ENCODE measurements at places on chromosomes 1 and 21. TPM values are rescaled to one million over a fixed set of nuclear protein-coding genes. Genes with fewer than 3 reads are reported as not detected.

DNA sequence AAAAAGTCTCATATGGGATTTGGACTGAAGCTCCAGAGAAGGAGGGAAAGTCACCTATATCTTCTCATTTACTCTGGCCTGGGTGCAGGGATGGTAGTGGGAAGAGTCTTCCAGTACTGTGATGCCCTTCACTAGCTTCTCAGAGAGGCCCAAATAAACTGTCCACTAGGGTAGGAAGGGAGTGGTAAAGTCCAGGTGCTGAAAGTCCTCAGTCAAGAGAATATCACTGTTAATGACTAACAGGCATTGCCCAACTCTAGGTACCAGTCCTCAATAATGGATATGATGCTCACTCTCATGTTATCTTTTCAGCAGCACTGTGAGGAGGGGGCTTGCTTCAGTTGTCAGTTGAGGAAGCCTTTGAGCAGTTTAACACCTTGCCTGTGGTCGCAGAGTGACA is 64.0 kb downstream of the LHX8 start:
- no peak for DNase-seq

DNA sequence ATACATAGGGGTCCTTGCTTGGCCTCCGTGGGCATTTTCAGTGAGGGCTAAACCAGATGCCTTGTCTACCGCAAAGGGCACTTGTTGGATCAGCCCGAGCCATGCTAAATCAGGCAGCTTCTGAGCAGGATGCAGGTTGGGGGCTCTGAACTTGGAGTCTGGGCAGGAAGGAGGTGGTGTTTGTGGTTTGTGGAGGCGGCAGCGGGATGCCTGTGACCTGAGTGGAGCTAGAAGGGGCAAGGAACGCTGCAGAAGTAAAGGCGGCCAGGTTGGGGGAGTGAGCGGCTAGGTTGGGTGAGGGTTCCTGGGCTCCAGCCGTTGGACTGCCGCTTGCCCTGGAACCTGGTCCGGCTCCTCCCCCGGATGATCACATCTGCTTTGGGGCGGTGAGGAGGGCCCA is 183.9 kb downstream of the CAMTA1 start:
- DNase-seq, result no peak

GRCh38 chr1:19476450-19477190 is 8.7 kb downstream of the CAPZB start:
- peak; percentile 71 for DNase-seq

DNA sequence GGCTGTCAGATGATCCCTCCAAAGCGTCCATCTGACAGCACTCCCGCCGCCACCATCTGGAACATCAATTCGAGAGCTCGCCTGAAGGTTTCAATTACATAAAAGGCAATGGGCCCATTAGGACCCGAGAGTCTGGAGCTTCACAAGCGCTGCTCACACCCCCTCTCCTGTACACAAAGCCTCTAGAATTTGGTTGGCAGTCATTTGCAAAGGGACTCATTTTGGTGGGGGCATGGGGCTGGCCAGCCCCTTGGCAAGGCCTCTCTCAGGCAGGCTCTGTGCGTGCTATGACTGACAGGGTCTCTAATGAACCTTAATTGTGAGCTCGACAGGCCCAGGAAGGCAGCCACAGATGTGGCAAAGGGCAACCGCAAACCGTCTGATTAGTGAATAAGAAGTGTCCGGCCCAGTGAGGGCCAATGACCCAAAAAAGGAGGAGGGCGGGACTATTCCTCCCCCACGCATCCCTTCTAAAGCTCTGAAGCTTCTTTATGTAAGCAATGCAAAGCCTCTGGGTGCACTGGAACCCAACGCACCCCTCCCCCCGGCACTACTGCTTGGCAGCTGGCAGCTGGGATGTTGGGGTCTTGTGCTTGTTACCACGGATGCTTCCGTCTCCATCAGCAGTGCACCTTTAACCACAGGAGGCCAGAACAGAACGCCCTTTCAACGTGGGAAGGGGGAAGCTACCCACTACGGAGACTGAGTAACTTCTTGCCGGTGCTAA is 79.4 kb downstream of the CAPZB start:
- DNase-seq, result no peak

DNA sequence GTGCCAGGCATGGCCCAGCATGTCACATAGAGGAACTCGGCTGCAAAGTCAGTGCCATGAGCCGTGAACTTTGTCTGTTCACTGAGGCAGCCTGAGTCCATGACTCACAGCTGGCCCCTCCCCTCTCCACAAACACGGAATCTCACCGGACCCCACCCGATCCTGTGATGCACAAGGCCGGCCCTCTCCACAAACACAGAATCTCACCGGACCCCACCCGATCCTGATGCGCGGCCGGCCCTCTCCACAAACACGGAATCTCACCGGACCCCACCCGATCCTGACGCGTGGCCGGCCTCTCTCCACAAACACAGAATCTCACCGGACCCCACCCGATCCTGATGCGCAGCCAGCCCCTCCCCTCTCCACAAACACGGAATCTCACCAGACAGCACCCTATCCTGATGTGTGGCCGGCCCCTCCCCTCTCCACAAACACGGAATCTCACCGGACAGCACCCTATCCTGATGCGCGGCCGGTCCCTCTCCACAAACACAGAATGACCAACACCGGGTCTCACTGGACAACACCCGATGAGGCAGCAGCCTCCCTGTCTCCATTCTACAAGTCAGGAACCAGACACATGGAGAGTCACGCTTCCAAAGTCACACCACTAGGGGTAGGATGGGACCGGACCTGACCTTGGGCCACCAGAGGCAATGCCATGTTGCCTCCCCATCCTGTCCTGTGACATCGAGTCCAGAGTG is 39.6 kb upstream of the GPR153 start:
- no peak for DNase-seq

Gene RRP15
- 16.7 TPM for total RNA-seq

- no peak for DNase-seq
Observed at GRCh38 chr1:234913771-234914170, 214.9 kb downstream of the TOMM20 start.

DNA sequence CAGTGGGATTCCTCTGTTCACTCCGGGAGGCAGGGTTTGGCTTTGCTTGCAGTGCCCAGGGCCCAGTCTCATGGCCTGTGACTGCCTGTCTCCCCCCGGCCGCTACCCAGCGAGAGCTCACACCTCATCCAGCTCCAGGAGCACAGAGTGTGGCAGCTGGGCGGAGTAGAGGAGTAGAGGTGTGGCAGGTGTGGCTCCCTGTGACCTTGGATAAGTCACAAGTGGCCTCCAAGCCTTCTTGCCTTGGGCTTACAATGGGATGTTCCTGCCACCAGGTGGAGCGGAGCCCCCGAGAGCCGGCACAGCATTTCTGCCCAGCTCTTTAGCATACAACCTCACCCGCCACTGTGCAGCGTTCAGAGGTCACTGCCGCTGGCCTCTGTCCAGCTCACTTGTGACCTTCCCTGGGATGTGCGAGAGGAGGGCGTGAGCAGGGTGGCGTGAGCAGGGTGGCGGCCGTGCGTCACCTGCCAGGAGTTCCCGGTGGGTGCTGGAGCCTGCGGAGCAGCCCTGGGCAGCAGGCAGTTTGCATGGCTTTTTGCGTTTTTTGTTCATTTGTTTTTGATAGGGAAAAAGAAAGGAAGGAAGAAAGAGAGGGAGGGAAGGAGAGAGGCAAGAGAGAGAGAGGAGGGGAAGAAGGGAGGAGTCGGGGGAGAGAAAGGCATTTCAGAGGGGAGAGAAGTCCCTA is 42.4 kb downstream of the CRYAA start:
- DNase-seq, result no peak

- no peak for DNase-seq
Observed at GRCh38 chr1:81805537-81806431, 5.0 kb downstream of the ADGRL2 start.

GRCh38 chr1:240905225-240905765 is 293.3 kb upstream of the GREM2 start:
- no peak for DNase-seq

GRCh38 chr1:37667023-37667671 is 25.2 kb upstream of the CDCA8 start:
- DNase-seq, result no peak

DNA sequence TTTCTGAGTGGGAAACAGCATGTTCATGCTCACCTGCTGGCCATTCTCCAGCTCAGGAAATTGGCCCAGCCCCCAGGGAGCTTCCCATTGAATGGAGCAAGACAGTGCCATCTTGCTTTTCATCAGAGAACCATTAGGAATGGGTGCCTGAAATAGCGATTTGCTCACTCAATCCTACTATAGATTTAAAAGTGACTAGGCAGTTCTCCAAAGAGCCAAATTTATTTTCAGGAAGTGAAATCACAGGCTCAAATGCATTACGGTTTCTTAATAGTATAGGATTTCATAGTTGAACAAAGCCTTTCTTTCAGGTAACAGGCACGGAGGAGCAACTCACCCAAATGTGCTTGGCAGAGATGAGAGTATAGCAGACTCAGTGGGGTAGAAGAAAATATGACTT is 272.1 kb downstream of the GRIK1 start:
- no peak for DNase-seq

DNA sequence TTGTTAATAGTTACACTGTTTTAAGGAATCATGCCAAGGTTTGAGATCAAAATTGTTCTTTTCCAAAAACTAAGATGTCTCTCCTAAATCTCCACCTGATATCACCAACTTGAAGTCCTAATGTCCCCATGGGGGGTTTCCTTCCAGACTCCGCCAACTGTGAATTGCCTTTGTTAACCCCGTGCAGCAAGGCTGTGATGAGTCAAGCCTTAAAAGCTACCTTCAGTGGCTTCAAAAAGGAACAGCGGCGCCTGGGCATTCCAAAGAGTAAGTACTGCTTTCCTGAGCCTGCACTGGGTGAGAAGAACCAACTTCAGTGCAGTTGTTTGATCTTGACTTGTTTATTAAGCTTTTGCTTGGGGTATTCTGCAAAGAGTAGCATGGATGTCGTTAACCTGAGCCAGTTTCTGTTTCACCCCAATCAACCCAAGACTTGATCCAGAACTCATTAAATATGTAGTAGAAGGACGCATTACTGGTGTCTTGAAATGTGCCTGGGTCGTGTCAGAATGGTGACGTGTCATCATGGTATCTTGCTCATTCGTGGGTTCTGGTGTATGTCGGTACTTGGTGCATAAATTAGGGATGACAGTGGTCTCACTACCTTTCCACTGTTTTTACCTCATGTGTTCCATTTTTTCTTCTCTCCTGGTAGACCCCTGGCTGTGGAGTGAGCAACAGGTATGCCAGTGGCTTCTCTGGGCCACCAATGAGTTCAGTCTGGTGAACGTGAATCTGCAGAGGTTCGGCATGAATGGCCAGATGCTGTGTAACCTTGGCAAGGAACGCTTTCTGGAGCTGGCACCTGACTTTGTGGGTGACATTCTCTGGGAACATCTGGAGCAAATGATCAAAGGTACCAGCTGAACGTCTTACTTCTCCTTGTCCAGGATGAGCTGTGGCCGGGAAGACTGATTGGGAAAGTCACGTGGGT is 8.7 kb downstream of the ETS2 start:
- no peak for DNase-seq

- DNase-seq, result no peak
Observed at GRCh38 chr1:81505831-81506230, 294.9 kb upstream of the ADGRL2 start.

Gene CD5L
- not detected for total RNA-seq

DNA sequence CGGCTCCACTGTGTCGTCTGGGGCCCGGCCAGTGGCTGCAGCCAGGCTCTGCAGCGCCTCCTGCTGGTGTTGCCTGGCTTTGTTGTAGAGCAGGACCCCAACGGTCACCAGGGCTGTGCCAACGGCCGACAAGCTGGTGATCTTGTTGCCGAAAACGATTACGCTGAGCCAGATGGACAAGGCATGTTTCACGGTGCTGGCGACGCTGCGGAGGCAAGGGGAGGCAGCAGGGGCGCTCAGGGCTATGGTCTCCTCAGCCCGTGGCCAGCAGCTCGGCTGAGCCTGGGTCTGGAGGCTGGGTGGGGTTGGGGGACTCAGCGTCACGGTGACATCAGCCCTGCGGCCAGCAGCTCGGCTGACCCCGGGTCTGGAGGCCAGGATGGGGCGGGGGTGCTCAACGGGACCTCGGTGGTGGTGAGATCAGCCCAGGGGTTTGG is 7.0 kb upstream of the CDK11B start:
- DNase-seq, result peak; percentile 47

- DNase-seq, result no peak
Observed at GRCh38 chr1:167413328-167413727, 105.0 kb downstream of the CD247 start.

DNA sequence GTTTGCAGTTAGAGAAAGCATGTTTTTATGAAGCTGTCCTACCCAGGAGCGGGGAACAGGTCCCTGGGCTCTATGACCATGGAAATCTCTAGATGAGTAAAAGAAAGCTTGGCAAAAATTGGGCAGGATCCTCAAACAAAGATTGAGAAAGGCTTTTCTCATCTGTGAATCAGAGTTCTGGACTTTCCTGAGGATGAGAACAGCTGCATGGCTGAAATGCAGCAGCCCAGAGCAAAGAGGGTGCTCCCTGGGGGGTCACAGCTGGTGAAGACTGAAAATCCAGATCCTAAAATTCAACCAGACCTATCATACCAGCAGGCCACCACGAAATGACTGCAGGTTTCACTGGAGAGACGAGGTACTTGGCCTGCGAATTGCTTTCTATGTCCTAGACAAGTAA is 65.7 kb upstream of the APP start:
- no peak for DNase-seq

DNA sequence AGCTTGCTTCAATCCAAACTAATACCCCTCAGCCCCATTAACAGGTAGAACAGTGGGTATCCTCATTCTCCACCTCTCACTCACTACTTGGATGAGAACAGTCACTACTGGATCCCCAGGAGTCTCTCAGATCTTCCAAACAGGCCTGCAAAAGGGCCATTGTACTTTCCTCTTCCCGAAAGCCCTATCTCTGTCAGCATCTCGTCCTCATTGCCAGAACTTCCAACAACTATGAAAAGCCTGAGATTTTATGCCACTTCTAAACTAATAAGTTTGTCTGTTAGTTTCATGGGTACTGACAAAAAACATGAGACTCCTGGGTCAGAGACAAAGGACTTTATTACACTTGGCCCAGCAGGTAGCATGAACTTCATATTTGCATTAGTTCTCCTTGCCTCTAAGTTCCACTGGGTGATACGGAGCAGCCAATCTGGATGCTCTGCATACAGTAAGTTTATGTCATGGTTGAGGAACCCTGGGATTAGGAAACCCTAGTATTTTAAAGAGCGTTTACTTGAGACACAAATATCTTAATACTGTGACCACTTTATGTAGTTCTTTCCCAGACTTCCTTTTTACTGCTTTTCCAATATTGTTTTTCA is 38.1 kb downstream of the VANGL2 start:
- DNase-seq, result no peak

DNA sequence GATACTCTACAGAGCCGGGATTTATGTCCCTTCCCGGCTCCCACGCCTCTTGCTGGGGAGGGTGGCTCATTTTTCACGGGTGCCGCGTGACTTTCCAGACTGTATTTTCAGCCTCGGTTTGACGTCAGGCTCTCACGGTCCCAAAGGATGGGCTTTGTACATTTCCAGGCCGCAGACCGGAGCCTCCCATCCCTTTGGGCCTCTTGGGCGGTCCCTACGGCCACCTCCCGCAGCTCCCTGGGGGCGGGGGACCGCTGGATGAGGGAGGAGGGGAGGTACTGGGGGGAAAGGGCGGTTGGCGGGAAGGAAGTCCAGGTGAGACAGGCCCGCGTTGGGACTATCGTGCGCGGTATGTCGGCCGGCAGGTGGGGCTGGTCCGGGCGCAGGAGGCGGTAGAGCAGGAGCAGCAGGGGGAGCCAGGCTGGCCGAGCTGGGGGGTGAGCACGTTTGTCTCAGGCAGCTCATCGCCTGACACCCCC is 17.9 kb downstream of the UBL4B start:
- no peak for DNase-seq

GRCh38 chr1:33758698-33759097 is 105.2 kb upstream of the HMGB4 start:
- no peak for DNase-seq

- no peak for DNase-seq
Observed at GRCh38 chr1:60283690-60284089, 210.1 kb upstream of the C1orf87 start.
